ENCODE measurements at places on chromosomes 3 and 15.

DNA sequence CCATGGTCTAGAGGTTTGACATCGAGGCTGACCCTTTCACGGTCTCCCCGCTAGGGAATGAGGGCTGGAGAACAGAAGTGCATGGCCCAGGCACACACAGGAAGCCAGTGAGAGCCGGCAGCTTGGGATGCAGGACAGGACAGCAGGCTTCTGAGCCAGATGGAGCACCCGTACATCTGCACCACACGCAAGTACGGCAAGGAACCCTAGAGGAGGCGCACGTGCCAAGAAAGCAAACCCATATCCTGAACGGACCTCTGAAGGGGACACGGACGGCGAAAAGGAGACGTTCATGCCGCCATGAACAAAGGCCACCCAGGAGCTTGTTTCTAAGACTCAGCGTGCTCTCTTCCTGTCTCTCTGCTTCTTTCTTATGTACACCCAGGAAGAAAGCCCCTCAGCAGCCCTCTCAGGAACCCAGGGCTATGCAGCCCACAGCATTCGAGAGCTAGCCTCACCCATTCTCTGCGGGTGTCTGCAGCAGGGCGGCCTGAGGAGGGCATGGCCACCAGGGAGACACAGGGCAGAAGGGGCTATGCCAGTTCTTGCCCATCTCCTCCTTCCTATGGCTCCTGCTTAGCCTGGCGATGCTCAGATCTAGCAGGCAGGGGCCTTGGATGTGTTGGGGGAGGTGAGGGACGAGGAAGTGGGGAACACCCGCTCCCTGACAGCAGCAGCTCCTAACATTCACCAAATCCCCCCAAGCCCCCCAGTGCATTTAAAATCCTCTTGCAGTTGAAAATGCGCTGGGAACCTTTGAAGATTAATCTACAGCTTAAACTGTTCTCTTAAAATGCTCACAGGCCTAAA is 81.3 kb downstream of the PCSK6 start:
- no peak for DNase-seq

DNA sequence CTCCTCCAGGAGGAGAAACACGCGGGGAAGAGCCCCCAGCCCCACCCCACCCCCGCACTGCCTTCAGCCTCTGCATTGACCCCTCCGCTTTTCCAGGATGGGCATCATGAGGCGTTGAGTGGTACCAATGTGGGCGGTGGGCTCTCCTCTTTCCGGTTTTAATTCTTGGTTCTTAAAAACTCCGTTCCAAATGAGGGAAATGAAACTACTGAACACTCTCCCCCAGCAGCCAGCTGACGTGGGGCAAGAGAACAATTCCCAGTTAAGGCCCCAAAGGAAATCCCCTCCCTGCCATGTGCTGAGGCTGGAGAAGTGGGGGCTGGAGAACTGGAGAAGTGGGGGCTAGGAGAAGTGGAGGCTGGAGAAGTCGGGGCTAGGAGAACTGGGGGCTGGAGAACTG is 5.3 kb upstream of the NRROS start:
- DNase-seq = no peak

DNA sequence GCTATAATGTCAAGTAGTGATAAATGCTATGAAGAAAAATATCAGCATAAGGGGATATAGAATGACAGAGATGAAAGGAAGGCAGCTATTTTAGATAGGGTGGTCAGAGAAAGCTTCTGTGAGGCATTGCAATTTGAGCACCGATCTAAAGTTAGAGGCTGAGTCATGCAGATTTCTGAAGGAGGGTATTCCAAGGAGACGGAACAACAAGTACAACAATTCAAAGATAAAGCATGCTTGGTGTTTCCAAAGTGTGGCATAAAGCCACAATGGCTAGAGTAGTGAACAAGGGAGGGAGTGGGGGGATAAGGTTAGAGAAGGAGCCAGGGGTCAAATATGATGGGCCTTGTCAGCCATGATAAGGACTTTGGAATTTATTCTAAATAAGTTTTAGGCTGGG is 71.9 kb downstream of the PFN2 start:
- DNase-seq = no peak

DNA sequence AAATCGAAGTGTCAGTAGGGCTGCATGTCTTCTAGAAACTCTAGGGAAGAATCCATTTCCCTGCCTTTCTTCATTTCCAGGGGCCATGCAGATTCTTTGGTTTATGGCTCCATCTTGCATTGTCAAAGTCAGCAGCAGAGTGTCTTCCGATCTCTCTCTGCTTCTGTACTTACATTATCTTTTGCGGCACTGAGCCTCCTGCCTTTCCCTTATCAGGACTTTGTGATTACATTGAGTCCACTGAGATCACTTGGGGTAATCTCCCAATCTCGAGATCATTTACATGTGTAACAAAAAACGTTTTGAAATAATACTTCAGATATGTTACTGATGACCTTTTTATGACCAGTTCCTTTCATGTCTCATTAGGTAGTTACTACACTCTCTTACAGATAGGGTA is 695.9 kb downstream of the NSUN3 start:
- no peak for DNase-seq

DNA sequence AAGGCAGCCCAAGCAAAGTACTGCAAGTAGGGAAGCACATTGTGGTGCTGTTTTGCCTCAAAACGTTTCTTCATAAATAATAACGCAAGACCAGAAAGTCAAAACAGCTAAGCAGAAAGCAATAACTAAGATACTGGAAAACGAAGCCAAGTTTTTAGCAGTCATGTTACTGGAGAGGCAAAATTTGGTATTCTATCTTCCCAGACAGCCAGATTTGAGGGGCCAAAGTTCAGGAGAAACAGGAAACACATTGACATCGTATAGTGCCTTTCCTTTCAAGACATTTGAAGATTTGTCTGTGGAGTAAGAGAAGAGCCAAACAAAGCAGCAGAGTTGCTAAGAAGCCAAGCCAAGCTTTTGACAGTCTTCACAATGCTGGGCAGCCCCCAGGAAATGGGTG is 843.6 kb upstream of the NECTIN3 start:
- peak; percentile 44 for DNase-seq

GRCh38 chr3:161372321-161373260 is 1.3 kb upstream of the SPTSSB start:
- DNase-seq = no peak

GRCh38 chr3:193816656-193817311 is 223.8 kb downstream of the OPA1 start:
- peak; percentile 94 for DNase-seq
